Activated CD4-positive, alpha-beta T cell treated with anti-CD3 and anti-CD28 coated beads for 36 hours (primary cell): ENCODE measurements at places on chromosomes 6 and 20.

- no peak for DNase-seq
These were observed 30.4 kb upstream of the HIVEP2 start for GRCh38 chr6:142975365-142975764.

GRCh38 chr20:54069501-54069971 is 858 bp downstream of the BCAS1 start:
- DNase-seq = no peak

GRCh38 chr6:54315656-54316055 is 7.4 kb downstream of the TINAG start:
- DNase-seq = no peak

- DNase-seq = no peak
These were observed 152.9 kb downstream of the JARID2 start for GRCh38 chr6:15398633-15399275.

GRCh38 chr6:158863646-158864045 is 44.5 kb upstream of the EZR start:
- no peak for DNase-seq

- DNase-seq = no peak
These were observed 1.5 kb downstream of the PTPRT start for GRCh38 chr20:43188234-43188653.

GRCh38 chr20:64000906-64001305 is 20.0 kb downstream of the PRPF6 start:
- DNase-seq = no peak

DNA sequence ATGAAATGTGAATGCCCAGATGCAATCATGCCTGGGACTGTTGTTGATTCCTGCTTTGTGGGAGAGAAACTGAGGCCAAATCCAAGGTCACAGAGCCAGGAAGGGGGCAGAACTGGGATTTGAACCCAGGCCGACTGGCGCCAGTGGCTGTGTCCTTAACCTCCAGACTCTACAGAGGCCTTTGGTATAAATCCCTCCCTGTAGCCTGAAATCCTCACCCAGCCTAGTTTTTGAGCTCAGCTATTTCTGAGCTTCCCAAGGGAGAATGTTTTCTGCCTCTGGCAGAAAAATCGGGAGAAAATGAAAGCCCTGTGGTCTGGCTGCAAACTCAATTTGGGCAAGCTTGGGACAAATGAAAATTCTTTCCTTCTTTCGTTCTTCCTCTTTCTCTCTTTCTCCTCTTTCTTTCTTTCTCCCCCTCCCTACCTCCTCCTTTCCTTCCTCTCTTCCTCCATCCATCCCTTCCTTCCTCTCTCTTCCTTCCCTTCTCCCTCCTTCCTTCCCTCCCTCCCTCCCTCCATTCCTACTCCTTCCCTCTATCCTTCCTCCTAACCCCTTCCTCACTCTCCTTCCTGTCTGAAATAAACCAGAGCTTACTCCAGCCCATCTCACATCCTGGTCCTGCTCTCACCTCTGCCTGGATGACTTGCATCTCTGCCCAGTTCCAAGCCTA is 34.9 kb downstream of the SNAI1 start:
- DNase-seq = no peak

- peak; percentile 43 for DNase-seq
These were observed 9.9 kb downstream of the HEY2 start for GRCh38 chr6:125759184-125759902.

GRCh38 chr6:54801669-54802068 is 44.9 kb upstream of the FAM83B start:
- DNase-seq = no peak

DNA sequence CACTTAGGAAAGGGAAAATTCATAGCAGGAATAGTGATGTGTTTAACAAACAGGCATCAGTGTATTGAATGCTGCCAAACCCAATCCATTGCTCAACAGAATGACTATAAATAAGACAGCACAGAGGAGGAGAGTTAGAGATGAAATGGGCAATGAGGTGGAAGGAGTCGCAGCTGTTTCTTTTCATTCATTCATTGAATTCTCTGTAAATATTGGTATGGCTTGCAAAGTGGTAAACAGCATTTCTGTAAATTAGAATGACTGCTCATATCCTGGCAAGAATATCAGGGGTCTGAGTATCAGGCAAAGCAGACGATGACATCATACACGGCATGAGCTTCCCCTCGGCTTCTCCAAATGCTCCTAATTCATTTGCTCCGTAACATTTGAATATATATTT is 703.6 kb upstream of the SLC35B3 start:
- DNase-seq = no peak

- DNase-seq = peak; percentile 71
These were observed 150.3 kb downstream of the SYCP2 start for GRCh38 chr20:59782986-59783640.

GRCh38 chr20:7085467-7085866 is 318.0 kb downstream of the BMP2 start:
- DNase-seq = no peak

DNA sequence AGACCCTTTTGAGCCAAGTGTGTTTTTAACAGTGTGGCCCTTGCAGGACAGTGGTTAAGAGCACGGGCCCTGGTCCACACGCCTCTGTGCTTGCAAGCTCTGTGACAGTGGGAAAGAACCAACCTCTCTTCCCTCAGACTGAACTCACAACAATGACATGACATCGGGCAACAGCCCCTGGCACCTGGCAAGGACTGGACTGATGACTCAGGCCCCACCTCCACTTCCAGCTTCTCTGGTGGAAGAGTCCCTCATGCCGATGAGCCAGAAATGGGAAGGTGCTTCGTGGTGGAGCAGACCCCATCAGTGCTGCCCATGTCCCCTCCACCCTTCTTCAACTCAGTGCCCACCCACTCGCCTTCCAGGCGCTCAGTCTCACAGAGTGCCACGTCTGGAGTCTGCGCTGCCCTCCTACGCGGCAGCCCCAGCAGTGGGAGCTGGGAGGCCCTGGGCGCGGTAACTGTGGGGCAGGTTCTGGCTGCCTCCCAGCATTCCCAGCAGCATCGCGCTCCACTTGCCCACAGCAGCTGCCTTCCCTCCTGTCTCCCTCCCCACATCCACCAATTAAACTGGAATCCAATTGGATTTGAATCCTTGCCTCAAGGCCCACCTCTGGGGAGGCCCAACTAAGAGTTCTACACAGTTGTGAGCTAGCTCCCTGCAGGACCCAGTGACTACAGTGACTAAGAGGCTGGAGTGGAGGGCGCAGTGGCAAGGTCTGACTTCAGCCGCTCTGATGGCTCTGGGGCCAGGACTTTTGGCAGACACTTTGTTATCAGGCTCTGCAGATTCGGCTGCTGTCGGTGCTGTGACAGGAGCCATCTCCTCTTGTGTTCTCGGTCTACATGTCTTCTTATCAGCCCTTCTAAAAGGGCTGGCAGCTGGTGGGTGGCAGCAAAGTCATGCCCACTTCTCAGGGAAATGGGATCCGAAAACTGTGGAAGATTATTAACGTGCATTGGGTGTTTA is 156.8 kb upstream of the MLN start:
- DNase-seq = no peak

DNA sequence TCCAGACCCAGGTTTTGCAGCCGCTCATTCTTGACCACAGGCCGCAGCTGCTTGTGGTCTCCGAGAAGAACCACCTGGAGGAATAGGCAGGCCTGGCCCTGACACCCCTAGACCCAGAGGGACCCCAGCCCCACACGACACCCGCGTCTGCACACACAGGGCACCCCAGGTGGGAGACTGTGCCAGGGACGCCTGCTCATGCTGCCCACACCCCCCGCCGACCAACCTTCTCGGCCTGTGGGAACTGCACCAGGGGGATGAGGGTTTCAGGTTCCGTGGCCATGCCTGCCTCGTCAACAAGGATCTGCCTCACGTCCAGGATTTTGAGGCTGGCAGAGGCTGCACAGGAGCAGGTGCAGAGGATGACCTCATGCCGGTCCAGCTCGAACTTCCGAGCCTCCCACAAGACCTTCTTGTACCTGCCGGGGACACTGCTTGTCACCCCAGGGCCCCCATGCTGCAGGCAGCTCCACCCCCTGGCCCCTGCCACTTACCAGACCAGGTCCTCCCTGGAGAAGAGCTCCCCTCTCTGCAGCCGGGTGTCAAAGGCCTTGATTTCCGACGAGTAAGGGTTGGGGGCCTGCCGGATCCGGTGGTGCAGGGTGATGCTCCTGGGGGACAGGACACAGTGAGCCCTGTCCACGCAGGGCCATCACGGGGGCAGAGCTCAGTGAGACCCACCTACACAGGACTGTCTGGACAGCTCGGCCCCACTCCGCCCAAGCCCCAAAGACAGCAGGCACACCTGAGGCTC is 7.1 kb downstream of the FNDC11 start:
- no peak for DNase-seq

GRCh38 chr6:144361016-144361415 is 75.9 kb downstream of the UTRN start:
- no peak for DNase-seq

DNA sequence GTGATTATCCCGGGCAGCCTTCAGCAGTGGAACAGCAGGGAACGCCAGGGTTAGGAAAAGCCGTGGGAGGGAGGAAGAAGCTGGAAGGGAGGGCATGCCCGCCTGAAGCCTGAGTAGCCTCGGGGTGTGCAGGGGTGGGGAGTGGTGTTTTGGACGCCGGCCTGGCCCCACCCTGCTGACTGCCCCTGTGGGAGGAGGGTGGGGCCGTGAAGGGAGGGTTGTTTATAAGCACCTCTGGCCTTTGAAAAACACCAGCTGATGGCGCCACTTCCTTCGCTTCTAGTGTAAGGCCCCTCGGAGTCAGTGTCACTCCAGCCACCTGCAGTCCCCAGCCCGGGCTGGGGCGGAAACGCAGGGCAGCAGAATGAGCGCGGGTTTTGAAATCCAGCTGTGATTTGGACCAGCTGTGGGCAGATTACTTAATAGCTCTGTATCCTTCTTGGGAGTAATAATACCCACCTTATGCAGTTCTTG is 52.8 kb upstream of the BMP6 start:
- peak; percentile 5 for DNase-seq

- DNase-seq = peak; percentile 78
These were observed 46.8 kb downstream of the PYGB start for GRCh38 chr20:25294459-25295385.

DNA sequence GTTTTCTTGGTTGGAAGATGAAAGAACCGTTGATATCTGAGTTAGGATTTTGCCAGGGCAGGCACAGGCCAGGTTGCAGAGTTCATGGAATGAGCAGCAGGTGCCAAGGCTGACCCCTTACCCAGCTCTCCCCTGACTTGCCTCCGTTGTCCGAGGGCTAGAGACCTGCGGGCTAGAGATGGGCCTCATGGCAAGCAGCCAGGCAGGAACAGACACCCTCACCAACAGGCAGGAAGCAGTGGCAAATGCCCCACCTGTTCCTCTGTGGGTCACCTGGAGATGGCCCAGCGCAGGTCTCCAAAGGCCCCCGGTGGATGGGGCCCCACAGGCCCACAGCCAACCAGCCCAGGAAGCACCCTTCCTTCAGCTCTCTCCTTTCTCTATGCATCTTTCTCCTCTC is 186.7 kb upstream of the PMEPA1 start:
- no peak for DNase-seq

- DNase-seq = no peak
These were observed 24.2 kb downstream of the CGA start for GRCh38 chr6:87070741-87071140.

DNA sequence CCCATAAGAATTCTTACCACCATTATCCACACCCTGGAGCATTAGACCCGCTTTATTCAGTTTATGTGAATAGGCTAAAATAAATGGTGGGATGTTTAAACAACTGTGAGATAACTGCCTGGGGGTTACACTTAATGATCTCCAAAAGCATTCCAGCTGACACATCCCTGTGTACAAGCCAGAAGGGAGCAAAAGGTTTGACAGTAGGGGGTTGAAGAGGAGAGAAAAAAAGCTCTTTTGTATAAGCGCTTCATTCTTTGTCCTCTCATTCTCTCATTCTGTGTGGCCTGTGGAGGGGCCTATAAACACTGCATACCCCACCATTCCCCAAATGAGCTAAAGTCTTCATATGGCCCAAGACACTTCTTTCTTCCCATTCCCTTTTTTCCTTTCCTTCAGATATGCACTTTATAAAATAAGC is 30.8 kb upstream of the COL21A1 start:
- no peak for DNase-seq

DNA sequence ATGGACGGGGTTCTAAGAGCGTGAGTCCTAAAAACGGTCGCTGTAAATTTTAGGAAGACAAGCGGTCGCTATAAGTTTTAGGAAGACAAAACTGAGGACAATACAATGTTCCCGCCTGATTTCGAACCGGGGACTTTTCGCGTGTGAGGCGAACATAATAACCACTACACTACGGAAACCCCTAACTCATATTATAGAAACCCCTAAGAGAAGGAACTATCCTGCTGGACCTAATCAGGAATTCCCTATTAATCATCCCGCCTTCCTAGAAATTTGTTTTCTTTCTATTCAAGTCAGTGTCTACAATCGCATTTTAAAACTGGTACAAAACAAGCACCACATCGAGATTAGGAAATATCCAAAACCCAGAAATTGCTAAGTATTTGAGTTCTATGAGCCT is 183.8 kb downstream of the OR2B2 start:
- no peak for DNase-seq

DNA sequence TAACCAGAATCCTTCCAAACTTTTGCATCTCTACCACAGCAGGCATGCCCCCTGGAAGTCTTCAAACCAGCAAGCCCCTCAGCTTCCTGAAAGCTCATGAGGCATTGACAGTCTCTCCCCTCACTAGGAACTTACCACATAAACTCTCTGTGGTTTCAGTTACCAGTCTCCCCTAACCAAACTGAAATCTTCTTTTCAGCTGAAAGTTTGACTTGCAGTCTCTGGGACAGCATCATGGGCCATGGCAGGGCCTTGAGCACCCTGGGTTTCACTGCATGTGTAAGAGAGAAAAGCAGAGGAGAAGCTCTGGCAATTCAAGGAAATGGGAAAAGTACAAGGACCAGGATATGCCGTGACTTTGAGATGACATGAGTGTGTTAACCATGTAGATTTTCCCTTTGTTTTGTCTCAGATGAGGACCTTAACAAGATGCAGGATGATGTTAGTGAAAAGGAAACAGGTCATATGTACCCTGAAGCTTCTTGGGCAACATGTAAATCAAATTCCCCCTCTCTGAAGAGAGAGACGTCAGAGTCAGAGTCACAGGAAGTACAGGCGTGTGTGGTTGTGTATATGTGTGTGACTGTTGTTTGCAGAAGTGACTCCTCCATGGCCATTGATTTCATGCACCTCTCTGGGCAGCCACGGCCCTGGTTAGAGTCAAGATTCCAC is 106.3 kb downstream of the TNFRSF21 start:
- peak; percentile 21 for DNase-seq

- no peak for DNase-seq
These were observed 23.1 kb upstream of the ZMYND8 start for GRCh38 chr20:47379433-47380150.

- DNase-seq = no peak
These were observed 29.1 kb upstream of the SCRT2 start for GRCh38 chr20:704726-705125.

GRCh38 chr6:11317885-11318771 is 85.7 kb upstream of the NEDD9 start:
- DNase-seq = peak; percentile 87

GRCh38 chr6:14333556-14334305 is 216.2 kb downstream of the CD83 start:
- DNase-seq = no peak

DNA sequence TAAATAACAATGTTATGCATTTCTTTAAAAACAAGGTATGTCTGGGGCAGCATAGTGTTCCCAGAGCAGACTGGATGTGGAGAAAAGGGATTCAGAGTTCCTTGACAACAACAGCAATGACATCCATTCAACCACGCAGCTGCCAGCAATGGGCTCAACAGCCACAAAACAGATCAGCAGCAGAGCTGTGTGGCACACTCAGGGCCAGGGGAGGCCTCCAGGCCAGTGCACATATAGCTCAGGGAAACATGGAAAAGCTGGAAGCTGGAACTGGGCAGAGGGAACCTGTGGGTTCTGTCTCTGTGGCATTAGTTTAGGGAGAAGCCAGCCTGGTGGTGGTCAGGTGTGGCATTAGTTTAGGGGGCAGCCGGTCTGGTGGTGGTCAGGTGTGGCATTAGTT is 148.3 kb downstream of the SMOC2 start:
- DNase-seq = no peak
